ENCODE measurements at places on chromosomes 11 and 22.

GRCh38 chr11:110598725-110599124 is 113.5 kb downstream of the ARHGAP20 start:
- no peak for DNase-seq

DNA sequence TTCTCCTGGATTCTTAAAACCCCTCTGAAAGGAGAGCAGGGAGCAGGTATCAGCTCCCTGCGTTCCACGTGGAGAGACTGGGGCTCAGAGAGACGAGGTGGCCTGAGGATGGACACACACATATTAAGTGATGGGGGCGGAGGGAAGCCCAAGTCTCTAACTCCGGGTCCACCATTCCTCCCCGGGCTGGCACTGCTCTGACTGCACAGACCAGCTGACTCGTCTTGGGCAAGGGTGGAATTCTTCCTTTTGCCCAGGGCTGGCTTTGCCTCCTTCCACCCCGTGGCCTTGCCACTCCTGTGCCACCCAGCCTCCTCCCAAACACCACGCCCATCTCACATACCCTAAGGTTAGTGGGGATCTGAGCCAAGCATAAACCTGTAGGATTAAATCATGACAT is 65.0 kb downstream of the BUD13 start:
- DNase-seq, result no peak

DNA sequence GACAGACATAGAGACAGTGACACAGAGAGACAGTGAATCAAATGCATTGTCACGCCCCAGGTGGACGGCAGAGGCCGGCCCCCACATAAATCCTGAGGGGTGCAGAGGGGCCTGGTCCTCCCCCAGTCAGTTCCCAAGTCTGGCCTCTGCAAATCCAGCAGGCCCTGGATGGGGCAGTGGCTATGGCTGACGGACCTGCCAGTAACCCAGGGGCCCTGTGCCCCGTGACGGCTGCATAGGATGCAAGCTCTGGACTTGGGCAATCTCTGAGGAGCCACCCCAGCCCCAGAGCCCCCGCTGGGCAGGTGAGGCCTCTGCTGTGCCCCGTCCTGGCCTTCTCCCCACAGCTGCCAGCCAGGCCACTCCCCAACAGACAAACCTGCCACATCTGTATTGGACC is 204.5 kb downstream of the BRD1 start:
- no peak for DNase-seq

GRCh38 chr11:67605231-67606011 is 1.3 kb upstream of the NDUFV1 start:
- DNase-seq, result no peak

- no peak for DNase-seq
Measured at GRCh38 chr22:29773233-29773632, 6.1 kb downstream of the UQCR10 start.

GRCh38 chr11:64390558-64390957 is 31.6 kb downstream of the RPS6KA4 start:
- DNase-seq, result no peak

Data from NCI-H2029 treated with DMSO at 0.1 percent for 48 hours (cell line).